8988T (cell line): ENCODE measurements at places on chromosomes 7 and 10.

- DNase-seq: no peak
Observed at GRCh38 chr7:79093421-79093820, 360.0 kb downstream of the MAGI2 start.

GRCh38 chr7:46129831-46130230 is 208.8 kb upstream of the IGFBP3 start:
- no peak for DNase-seq

- DNase-seq: no peak
Observed at GRCh38 chr7:64626083-64626469, 39.9 kb upstream of the ZNF107 start.

DNA sequence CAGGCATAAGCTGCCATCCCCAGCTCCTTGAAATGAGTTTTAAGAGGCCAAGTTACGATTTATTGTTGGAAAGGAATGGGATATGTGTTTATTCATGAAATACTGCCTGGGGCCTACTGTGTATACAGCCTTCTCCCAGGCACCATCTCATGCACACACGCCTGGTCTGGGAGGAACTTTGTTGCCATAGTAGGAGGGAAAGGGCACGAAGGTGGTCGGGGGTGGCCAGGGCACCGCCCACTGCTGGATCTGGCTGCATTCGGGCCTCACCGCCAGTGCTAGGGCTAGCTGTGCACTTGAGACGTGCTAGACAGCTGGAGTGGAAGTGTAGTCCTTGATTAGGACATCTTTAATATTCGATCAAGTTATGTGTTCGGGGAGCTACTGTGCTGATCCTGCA is 84.0 kb downstream of the UBE3C start:
- DNase-seq: no peak

DNA sequence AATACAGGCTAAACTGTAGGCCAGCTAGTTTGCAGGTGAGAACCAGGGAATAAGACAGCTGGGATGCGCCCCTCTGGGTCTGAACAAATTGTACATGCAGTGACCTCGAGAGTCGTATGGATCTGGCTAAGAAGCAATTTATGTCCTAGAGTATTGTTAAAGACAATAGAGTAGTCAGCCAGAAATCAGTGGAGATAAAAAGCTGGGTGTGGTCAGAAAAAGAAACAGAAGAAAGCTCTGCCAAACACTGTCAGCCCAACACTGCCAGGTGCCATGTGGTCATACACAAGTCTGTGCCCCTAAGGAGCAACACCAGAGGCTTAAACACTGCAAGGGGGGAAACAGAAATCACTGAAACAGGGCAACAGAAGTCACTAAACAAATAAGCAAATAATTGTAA is 62.2 kb downstream of the CNOT4 start:
- DNase-seq: no peak

GRCh38 chr7:55110993-55111361 is 92.2 kb downstream of the EGFR start:
- DNase-seq: no peak

GRCh38 chr7:68671671-68672070 is 926.6 kb upstream of the AUTS2 start:
- DNase-seq: no peak

DNA sequence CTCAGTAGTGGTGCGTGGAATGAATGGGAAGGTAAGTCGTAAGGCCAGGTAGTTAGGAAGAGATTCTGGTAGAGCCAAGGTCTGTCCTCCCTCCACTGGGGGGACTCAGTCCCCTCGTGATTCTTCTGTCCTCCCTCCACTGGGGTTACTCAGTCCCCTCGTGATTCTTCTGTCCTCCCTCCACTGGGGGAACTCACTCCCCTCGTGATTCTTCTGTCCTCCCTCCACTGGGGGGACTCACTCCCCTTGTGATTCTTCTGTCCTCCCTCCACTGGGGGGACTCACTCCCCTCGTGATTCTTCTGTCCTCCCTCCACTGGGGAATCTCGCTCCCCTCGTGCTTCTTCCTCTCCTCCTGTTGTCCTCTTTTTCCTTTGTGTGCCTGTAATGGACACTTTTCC is 125.1 kb downstream of the CELF2 start:
- DNase-seq: no peak

- no peak for DNase-seq
Observed at GRCh38 chr7:15715435-15715834, 29.0 kb upstream of the MEOX2 start.

DNA sequence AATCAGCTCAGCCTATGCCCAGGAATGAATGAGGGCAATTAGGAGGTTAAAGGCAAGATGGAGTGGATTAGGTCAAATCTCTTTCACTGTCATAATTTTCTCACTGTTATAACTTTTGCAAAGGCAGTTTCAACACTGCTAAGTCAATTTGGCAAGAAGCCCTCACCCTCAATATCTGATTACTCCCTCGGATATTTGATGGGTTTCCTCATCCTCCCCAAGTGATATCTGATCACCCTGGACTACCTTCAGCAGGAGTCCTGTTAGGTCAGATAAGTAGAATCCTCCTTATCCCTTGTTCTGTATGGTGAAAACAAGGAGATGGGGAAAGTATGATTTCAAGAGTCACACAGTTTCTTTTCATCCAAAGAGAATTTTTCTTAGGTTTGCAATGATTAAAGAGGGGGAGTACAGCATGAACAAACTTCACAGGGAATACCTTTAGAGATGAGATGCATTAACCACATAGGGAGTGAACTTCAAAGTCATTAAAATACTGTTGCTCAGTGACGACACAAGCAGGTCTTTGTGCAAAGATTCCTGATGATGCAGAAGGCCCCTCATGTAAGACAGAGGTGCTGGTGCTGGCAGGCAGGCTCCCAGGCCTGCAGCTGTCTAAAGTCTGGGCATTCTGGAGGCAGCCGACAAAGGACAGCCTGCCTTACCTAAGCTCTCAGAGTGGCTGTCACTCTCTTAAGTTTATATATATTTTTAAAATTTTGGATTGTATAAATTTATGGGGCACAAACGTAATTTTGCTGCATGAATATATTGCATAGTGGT is 75.4 kb upstream of the POM121L12 start:
- no peak for DNase-seq
